Fibroblast of the aortic adventitia (primary cell): ENCODE measurements at places on chromosomes 11 and 22. TPM values are rescaled to one million over a fixed set of nuclear protein-coding genes. Genes with fewer than 3 reads are reported as not detected.

DNA sequence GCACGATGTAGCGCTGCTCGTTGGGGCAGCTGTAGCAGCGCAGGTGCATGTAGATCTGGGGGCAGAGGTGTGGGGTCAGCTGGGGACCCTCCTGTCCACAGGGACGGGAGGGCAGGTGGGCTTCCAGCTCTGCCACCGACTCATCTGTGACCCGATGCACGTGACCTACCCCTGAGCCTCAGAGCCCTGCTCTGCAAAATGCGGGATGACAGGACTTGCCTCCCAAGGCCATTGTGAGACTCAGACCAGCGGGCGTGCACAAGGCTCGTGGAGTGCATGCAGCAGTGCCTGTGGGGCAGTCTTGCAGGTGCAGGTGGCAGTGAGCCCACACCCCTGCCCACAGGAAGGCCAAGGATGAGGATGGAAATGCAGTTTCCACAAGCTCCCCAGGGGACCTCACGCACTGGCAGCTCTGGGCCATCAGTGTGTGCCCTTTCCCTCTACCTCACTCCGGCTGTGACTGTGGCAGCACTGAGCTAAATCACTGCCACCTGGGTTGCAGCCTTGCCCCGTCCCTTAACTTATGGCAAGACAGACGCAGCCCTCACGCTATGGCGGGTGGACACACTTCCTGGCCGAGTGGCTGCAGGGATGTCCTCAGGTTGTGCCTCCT lies 26.7 kb downstream of the TMEM184B start:
- DNase-seq = no peak

- DNase-seq = no peak
Measured at GRCh38 chr11:68372114-68372513, 59.7 kb downstream of the LRP5 start.

DNA sequence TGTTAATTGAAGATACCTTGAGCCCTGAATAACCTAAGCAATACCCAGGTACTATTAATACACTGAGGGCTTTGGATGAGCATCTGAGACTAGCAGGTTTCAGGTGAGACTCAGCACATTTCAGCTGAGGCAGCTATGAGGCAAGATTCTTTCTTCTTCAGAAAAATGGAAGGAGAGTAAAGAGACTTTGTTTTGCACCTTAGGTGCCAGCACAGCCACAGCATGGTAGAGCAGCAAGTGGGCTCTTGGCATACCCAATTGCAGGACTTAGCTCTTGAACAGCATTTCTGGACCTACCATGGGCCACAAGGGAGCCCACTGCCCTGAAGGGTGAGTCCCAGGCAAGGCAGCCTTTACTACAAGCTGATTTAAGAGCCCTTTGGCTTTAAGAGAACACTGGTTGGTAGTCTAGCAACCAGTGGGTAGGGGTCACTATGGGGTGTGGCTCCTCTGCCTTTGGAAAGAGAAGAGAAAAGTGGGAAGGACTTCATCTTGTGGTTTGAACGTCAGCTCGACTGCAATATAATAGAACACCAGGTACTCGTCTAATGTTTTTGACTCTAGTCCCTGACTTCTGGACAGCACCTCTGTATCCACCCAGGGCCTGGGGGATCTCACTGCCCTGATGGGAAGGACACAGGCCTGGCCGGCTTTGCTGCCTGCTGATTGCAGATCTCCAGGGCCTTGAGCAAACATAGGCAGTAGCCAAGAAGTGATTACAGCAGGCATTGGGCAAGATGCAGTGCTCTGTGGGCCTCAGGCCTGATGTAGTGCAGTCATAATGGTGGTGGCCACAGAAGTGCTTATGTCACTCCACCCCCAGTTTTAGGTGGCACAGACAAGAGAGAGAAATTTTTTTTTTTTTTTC lies 73.3 kb downstream of the GLYATL1 start:
- no peak for DNase-seq

GRCh38 chr11:131823772-131824171 lies 453.4 kb downstream of the NTM start:
- no peak for DNase-seq

DNA sequence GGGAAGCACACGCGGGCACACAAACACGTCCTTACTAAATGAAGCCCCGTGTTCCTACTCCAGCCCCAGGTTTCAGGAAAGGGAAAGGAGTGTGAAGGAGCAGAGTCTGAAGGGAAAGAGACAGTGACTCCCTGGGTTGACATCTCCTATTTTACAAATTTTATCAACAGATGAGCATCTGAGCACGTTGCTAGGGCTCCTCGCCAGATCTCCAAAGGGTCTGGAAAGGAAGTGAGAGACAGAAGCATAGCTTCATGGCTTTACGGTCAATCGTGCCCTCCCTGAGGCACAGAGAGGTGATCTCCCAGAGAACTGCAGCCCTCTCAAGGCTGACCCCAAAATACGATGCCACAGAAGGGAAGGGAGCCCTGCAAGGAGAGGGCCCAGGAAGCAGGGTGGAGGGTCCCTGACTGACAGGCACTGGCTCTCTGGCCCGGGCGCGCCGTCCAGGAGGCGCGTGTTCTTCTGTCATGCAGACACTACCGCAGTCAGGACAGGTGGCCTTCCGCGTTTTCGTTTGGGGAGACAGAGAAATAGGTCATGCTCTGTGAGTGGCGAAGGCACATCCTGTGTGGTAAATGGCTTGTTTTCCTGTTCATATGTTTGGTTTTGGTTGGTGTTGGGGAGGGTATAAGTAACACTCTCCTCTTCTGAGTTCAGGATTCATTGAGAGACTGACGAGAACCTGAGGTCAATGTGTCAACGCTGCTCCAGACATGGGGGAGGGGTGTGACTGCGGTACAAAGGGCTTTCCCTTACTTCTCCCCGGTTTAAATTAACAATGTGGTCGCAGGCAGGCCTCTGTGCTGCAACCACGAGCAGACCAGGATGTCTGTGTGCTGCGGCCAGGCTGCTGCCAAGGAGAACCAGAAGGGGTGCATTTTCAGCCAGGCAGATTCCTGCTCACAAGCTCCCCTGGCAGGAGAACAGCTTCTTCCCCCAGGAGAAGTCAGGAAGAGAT lies 813.3 kb downstream of the OPCML start:
- no peak for DNase-seq

DNA sequence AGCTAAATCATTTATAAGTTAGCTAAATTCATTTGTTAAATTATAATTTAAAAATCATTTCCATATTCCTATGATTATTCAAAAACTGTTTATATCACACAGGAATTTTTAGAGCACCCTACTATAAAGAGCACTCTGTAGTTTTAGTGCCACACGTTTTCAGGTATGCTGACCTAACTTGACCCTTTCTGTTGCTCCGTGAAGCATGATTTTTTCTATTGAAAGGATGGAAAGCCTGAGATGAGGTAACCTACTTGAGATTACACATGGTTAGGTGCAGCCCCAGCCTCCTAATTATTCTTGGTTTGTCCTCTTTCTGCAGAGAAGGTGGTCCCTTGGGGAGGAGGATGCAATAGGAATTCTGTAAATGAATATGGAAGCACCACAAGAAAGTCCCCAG lies 72.6 kb downstream of the PPFIBP2 start:
- no peak for DNase-seq

GRCh38 chr11:120635136-120635810 lies 123.7 kb downstream of the GRIK4 start:
- DNase-seq = no peak

DNA sequence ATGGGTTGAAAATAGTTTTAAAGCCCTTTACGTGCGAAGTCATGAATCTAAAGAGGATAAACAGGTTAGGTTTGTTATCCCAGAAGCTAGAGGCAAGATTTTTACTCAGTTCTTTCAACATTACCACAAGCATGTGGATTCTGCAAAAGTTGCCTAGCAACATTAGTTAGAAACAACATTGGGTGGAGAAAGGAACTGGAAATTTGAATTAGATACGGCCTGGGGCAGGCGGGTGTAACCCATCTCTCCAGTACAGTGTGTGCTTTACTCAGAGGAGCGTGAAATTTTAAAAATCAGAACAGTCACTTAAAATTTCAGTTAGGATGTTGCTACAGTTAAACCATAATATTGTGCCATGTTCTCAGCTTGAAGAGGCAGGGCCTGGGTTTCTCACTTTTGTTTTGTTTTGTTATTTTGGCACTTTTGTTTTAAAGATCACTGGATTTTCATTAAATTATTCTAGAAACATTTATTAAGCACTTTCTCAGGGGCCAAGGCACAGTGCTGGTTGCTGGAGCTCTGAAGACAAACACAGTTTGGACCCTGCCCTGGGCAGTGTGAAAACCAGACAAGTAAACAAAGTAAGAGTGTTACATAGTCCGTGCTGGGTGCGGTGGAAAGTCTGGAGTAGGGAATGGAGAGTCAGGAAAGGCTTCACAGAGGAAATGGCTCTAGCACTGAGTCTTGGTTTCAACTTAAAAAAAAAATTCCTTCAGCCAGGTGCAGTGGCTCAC lies 4.4 kb upstream of the WEE1 start:
- peak; percentile 93 for DNase-seq

DNA sequence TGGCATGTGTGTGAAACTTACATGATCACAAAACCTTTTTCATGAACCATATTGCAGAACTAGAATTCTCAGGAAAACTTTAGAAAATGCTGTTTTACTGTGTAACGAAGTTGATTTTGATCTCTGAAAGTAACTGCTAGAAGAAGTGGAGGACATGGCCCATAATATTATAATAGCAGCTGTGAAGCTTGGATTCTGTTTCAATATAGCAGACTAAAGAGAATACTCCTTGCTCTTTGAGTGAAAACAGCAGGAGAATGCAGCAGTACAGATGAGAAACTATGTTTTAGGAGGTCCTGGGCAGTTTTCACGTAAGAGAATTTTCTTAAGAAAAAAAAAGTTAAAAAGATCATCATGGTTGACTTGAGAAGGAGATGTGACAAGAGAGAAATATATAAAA lies 76.7 kb upstream of the POU2AF2 start:
- DNase-seq = no peak

- DNase-seq = no peak
Measured at GRCh38 chr11:74646954-74647353, 54.6 kb downstream of the POLD3 start.

- DNase-seq = no peak
Measured at GRCh38 chr11:111548525-111548924, 8.0 kb downstream of the LAYN start.

- no peak for DNase-seq
Measured at GRCh38 chr11:87174870-87175269, 137.1 kb downstream of the TMEM135 start.

- no peak for DNase-seq
Measured at GRCh38 chr11:44018127-44018521, 29.7 kb upstream of the ACCSL start.

- no peak for DNase-seq
Measured at GRCh38 chr11:9004183-9004926, 554 bp upstream of the NRIP3 start.

POU2AF2 gene
- total RNA-seq = not detected in 2 replicates

POU2AF3 gene
- 0.45 and 1.3 TPM in 2 replicates for total RNA-seq

BARX2 gene
- not detected in 2 replicates for total RNA-seq

GLYATL1 gene
- 2.9 TPM in 1 of 2 replicates, not detected in the other for total RNA-seq

ARHGAP8 gene
- 0.41 TPM in 1 of 2 replicates, not detected in the other for total RNA-seq

SPDYC gene
- total RNA-seq = not detected in 2 replicates
